DMS53 (cell line): ENCODE measurements at places on chromosomes 7 and 10.

GRCh38 chr10:97650726-97651125, 10.3 kb downstream of the PI4K2A start:
- no peak for DNase-seq

DNA sequence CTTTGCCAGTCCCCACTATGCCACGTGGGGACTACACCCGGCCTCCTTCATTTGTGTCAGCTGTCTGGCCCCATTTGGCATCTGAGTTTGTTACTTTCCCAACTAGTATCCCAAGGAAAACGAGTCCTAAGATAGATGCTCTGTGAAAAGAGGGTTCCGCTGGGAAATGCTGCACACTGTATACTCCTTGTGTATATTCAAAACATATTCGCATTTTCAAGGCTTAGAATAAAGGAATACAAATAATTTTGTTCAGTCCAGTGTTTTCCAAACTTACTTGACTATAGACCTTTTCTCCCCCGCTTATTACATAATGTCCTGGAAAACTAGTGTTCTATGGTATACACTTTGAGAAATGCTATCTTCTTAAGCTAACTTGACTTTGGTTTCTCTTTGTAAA, 167.8 kb upstream of the IMMP2L start:
- no peak for DNase-seq

GRCh38 chr10:33252794-33253203, 81.7 kb downstream of the NRP1 start:
- DNase-seq: peak; percentile 85

DNA sequence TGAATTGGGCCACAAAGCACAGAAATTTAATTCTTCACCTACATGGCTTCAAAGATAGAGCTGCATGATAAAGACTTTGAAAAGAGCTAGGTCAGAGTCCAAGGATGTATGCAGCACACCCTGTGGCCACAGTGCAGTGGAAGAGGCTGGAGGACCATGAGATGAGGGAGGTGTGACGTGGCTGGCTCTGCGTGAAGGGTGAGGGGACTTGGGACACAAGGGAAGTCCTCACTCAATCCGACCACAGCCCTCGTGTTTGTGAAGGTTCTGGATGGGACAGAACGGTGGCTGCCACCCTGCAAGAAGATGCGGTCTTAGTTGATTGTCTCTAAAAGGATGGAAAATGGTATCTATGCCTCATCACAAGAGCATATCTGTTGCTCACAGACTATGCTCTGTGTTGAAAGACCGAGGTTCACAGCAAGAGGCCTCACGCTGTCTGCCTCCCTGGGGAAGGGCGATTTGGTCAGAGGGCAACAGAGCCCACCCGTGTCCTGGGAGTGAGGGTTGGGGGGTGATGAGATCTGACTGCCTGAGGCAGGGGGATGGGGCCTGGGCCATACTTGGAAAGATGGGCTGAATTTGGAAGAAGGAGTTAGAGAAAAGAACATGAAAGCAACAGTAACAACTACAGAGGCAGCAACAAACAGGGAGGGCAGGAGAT, 174.4 kb upstream of the SHH start:
- DNase-seq: no peak

DNA sequence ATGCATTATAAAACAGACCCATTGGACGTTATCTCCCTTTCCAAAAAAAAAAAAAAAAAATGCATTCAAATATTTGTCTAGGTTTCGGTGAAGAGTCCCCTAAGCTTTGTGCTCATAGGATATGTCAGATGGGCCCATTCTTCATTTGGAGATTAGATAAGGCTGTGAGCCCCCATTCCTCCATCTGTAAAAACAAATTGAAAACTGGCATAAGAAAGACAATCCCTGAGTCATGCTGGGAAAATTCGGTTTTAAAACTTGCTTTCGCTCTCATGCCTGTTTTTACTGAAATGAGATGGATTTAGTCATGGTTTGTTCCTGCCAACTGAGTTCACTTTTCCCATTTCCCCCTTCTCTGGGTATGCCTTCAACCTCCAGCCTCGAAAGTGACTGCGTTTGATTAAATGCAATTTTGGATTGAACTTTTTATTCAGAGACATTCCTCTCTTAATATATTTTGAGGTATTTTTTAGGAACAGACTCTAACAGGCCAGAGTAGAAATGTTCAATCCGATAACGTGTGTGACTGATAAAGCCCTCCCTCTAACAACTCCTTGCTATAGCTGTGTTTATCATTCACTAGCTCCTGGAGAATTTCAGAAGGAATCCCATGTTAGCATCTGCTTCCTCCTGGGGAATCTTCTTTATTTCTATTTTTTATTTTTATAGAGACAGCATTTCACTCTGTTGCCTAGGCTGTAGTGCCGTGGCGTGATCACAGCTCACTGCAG, 190.9 kb upstream of the LYZL2 start:
- DNase-seq: no peak

GRCh38 chr7:44222074-44222473, 21.3 kb downstream of the YKT6 start:
- no peak for DNase-seq

DNA sequence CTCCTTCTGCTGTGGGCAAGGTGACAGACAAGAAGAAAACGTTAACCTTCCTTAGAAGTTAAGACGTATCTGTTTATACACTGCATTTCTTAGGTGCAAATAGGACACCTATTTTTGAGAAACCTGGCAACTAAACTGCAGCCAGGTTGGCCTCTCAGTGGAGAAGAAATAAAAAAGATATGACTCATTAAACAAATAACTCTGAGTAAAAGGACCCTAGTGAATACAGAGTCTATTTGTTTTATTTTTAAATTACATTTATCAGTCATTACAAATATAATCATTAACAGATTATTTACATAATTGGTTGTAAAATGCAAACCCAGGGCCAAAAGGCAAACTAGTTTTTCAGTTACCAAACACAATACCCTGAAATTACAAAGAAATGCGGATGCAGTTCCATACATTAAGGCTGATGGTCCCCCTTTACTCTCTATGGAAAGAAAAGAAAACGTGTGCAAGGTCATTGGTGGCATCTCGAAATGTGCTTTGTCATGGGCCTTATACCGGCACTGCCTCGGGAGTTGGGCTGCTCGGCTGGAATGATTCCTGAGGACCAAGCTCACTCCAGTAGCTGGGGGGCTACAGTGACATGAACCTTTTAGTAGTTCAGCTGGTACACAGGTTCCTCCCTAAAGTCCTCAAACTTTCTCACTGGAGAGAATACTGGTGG, 38.4 kb downstream of the ADRB1 start:
- peak; percentile 57 for DNase-seq

GRCh38 chr10:119608316-119609155, 11.8 kb upstream of the TIAL1 start:
- DNase-seq: peak; percentile 81

GRCh38 chr7:137873524-137873923, 26.8 kb upstream of the DGKI start:
- DNase-seq: no peak

DNA sequence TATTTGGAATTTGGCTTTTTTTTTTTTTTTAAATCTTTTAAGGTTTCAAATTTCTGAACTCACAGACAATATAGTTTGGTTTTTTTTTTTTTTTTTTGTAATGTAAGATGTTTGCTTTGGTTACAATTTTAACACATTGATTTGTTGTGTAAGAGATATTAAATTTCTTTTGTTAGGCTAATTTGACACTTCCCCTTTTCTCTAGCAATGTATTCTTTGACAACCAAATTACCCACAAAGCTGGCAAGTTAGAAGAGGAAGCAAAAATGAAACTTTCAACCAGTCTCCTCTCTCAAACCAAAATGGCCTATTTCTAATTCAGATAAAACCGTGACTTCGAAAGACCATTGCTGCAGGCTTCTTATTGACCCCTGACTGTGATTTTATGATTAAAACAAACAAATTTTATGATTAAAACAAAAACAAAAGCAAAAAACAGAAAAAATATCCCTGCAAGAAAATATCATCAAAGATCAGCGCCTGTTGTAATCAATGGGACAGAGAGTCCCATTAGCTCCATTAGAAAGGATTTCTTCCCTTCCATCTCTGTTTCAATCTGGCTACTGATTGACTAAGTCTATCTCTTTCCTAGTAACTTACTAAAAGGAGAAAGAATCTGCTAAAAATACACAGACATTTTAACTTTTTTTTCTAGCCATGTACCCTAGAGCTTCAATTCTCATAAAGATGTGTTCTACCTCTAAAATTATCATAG, 489.2 kb downstream of the MDFIC start:
- DNase-seq: no peak
